Coronary artery (tissue), 2 donors: ENCODE measurements at places on chromosomes 2 and 18.

DNA sequence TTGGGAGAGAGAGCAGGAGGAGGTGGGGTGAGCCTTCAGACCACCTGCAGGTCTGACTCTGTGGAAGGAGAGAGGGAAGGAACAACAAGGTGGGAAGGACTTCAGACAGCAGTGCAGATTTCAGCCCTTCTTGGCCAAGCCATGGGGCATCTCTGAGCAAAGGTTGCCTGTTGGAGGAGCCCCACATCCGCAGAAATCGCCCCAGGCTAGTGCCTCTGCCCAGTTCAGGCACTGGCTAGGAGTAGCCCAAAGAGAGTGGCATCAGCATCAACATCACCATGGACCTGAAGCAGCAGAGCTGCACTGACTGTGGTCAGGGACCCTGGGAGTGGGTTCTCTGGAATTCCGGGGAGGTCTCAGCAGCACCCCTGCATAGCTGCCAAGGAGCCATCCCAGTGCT is 10.2 kb downstream of the GPR55 start:
- DNase-seq: no peak

DNA sequence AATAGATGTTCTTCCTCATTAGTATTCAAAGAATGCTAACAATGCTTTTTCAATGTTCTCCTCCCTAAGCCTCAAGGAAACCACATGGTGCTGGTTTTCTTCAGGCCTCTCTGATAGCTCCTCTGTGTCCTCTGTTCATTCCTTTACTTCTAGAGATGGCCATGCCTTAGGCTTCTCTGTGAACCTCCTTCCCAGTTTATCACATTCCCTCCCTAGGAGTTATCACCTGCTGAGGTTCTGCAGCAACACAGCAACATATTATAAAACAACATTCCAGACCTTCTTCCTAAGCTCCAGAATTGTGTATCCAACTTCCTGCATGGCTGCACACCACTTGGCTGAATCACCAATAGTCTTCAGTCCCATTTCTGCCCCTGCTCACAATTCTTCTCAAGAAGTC is 325.5 kb downstream of the IRS1 start:
- no peak for DNase-seq

DNA sequence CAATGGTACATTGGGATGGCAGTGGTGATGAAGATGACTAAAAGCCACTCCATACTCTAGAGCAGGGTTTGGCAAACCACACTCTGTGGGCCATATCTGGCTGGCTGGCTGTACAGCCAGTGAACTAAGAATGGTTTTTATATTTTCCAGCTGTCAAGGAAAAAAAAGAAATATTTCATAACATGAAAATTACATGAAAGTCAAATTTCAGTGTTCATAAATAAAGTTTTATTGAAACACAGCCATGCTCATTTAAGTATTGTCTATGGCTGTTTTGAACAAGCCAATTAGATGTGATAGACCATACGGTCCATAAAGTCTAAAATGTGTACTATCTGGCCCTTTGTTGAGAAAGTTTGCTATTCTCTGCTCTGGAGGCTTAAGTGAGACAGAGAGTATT is 1.5 kb downstream of the TTC21B start:
- no peak for DNase-seq

GRCh38 chr2:105763076-105763475 is 18.4 kb downstream of the NCK2 start:
- DNase-seq: no peak

DNA sequence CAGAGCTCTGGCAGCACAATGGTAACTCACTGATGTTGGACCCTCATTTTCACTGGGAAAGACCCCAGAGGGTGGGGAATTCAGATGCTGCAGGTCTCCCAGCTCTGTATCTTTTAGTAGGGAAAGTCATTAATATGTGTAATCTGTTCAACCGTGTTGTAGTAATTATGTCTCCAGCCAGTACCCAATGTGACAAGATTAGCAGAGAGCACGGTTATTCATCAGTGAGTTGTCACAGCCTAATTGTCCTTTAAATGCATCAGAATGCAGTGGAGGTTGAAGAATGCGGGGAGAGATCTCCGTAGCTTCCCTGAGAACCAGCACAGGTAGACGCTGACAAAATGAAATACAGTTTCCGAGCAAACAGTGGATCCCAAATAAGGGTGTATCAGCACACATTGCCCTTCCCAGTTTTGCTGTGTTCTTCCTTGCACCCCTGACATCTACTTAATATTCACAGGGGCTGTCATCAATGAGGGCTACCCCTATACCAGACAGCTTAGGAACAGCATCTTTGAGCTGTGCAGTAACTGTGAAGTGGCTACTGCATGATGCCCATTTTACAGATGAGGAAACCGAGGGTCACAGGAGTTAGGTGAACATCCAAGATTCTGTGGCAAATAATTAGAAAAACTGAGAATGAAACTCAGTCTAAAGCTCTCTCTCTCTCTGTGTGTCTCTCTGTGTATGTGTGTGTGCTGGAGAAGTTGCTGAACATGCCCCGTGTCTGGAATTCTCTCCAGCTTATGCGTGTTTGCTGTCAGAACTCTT is 430.4 kb upstream of the HS6ST1 start:
- DNase-seq: no peak

GRCh38 chr2:84137034-84137433 is 322.0 kb downstream of the SUCLG1 start:
- DNase-seq: no peak

DNA sequence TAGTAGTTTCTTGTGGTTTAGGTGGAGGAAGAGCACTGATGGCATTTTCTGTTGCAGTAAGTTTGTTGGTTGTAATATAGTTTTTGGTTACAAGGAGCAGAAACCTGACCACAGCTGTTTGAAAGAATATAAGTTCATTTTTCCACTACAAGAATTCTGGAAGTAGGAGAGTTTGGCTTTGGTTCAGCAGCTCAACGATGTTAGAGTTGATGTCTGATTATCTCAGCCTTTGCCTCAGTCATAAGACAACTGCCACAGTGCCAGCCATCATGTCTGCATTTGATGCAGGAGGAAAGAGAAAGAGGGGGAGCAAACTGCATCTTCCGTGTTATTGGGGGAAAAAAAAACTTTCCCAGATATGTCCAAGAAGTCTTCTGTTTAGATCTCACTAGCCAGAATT is 119.1 kb downstream of the LYPD1 start:
- DNase-seq: peak; percentile 17

- no peak for DNase-seq
These were observed 41.5 kb downstream of the RNF144A start for GRCh38 chr2:6958616-6959235.

GRCh38 chr2:127637725-127638252 is 8.2 kb upstream of the GPR17 start:
- DNase-seq: no peak

- no peak for DNase-seq
These were observed 23.4 kb downstream of the NEMP2 start for GRCh38 chr2:190511104-190511503.

DNA sequence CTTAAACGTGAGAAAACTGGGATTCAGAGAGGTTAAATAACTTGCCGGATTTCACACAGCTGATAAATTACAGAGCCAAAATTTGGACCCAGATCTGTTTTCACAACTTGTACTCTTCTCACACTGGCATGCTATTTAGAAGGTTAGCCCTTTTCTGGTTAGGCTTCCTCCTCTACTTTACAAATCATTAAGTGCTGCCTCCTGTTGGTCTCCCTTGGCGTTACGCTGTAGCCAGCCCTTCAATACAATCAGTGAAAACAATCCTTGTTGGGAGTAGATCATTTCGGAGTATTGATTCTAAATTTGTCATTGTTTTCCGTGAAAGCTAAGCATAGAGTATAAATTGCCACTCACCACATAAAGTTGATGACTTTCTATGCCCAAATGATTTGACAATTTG is 153.5 kb downstream of the ARHGAP15 start:
- no peak for DNase-seq

- no peak for DNase-seq
These were observed 29.2 kb downstream of the ATP6V1C2 start for GRCh38 chr2:10750610-10751009.

DNA sequence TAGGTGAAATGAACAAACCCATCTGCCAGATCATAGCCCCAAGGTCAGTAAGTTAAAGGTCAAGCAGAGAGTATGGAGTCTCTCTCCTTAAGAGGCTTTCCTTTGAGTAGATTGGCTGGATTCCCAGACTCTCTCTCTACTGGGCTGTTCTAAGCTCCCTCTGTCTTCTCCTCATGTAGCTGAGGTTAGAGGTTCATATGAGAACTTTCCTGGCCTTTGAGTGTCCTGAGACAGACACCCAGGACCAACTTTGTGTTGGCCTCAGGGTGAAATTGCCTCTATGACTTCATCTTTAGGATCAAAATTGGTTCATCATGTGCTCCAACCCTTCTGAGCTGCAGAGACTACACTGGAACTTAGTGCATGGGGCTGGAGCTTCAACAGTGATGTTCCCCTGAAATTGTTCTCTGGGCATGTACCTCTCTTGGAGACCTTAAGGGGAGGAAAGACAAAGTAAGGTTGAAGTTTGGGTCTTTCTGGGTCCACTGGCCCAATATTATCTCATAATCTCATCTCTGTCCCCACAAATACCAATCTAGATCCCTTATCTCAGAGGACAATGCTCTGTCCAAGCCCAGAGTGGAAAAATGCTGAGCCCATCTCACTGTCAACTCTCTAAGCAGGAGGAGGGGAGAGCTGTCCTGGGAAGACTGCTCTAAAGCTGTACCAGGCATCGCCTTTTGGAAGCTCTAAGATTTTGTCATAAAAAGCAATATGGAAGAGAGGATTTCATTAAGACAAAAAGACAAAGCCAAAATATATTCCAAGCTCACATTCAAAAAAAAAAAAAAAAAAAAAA is 177.3 kb upstream of the ARL4C start:
- DNase-seq: no peak

DNA sequence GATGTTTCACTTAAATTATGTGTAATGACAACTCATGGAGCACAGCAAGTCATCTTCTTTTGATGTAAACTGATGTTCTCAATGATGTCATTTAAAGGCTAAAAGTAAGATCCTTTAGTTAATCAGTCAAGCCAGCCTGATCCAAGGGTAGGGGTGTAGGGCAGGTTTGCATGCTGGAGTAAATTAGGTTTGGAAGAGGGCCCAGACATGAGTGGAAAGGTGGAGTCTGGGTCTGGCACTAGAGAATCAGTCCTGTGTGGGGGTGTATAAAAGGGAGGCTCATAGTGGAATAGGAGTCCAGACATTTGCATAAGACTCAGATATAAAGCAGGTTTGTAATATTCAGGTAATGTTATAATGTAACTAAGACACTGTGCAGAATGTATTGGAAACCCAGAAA is 88.8 kb upstream of the NYAP2 start:
- no peak for DNase-seq

DNA sequence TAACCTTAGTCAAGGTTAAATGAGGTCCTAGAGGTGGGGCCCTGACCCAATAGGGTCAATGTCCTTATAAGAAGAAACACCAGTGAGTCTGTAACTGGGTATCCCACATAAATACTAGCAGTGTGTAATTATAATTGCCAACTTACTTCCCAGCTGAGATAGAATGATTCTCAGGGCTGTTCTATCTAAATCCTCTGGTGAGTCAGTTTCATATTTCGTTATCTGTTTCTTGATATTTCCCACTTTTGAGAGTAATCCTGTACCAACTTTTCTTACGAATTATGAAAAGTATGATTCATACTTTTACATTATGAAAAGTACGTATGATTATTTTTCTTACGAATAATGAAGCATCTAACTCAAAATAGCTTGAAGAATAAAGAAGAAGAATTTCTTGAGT is 546.8 kb upstream of the NETO1 start:
- DNase-seq: no peak

GRCh38 chr18:67179726-67180125 is 336.8 kb downstream of the DSEL start:
- DNase-seq: no peak

DNA sequence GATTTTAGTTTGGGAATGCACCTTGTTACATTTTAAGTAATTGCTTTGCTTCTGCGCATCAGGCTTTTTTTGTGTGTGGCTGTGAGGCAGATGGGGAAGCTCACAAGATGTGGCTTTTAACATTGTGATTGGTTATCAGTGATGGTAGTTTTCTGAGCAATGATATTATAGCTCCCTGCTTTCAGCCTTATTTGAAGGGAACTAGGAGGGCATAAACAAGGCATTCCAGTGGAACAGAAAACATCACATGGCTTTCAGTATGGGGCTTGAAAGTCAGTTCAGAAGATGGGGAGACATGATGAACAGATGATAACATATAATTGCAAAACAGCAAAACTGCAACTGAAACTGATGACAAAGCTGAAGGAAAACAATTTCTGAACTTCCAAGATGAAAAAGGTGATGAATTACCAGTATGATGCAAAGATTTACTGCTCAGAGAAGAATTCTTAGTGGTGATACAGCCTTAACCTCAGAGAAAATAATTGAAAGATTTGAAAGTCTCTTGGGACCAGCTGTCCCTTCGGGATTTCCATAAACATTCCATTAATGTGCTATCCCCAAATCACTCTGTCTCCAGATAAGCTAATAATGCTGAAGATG is 439.7 kb downstream of the RND3 start:
- DNase-seq: no peak

- no peak for DNase-seq
These were observed 12.0 kb upstream of the BCL11A start for GRCh38 chr2:60565472-60565871.

DNA sequence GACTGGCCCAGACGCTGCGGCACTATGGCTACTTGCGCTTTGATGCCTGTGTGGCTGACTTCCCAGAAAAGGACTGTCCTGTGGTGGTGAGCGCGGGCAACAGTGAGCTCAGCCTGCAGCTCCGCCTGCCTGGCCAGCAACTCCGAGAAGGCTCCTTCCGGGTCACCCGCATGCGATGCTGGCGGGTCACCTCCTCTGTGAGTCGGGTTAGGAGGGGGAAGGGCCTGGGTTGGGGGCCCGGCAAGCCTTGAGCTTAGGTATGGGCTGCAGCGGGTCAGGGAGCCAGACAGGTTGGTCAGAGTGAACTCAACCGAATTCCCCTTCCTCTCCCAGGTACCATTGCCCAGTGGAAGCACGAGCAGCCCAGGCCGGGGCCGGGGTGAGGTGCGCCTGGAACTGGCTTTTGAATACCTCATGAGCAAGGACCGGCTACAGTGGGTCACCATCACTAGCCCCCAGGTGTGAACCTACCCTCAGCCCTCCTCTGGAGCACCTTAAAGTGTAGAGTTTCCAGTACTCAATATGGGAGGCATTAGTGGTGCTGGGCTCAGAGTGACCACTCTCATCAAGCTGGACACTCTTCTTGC is 4.9 kb downstream of the ZNF513 start:
- no peak for DNase-seq

GRCh38 chr2:164675687-164676086 is 54.4 kb upstream of the GRB14 start:
- no peak for DNase-seq
